ENCODE measurements at places on chromosomes 6 and 20. TPM values are rescaled to one million over a fixed set of nuclear protein-coding genes. Genes with fewer than 3 reads are reported as not detected.
A peak's percentile ranks its signal among the peaks of the same experiment; 100 is the strongest.

Gene OPRM1
- polyA plus RNA-seq, result not detected

Gene CALHM5
- 7.7 TPM for polyA plus RNA-seq

- no peak for DNase-seq
These were observed 38.7 kb downstream of the MAP3K5 start for GRCh38 chr6:136753624-136754023.

- DNase-seq, result no peak
These were observed 295.9 kb upstream of the FERMT1 start for GRCh38 chr20:6418732-6419131.

DNA sequence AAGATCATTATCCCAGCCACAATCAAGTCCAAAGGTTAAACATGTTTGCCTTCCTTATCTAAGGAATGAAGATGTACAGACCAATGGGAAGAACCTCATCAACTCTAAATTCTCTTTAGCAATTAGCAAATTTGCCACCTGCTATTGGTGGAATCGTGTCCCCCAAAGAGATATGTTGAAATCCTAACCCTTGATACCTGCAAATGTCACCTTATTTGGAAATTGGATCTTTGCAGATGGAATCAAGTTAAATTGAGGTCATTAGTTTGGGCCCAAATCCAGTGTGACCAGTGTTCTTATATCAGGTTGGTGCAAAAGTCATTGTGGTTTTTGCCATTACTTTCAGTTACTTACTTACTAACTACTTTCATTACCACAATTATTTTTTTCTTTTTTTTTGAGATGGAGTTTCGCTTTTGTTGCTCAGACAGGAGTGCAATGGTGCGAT lies 31.3 kb downstream of the KLHL31 start:
- no peak for DNase-seq

DNA sequence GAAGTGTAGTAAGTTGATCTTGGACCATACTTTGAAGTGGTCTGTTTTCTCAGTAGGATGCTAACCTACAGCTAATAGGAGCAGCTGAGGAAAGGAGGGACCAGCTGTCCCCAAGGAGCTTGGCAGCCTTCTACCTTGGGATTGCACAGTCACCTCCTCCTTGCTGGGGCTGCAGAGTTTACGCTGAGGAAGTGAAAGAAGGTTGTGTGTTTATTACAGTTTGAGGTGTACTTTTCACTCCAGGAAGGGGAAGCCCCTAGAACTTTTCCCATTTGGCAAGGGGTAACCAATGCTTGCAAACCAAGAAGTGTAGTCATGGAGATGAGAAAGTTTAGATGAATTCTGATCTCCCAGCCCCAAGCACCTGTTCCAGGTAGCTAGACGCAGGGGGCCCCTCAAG lies 58.8 kb downstream of the BMP6 start:
- DNase-seq, result no peak

DNA sequence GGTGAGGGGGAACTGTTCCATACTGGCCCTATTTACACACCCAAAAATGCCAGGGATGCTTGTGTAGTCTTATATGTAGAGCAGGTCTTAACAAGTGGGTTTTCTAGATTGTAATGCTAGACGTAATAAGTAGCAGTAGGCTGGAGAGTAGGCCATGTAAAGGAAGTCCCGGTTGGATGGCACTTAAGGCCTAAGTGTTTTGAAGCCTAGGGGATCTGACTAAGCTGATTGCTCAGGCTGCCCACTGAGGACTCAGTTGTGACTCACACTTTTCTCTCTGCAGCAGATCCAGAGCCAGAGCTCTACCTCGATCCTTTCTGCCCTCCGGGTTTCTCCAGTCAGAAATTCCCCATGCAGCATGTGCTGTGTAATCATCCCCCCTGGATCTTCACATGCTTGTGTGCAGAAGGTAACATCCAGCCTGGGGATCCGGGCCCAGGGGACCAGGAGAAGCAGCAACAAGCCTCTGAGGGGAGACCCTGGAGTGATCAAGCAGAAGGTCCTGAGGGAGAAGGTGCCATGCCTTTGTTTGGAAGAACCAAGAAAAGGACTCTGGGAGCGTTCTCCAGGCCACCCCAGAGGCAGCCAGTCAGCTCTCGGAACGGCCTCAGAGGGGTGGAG lies 26.6 kb downstream of the ZNF133 start:
- peak; percentile 8 for DNase-seq
